NCI-H1694 treated with DMSO at 0.1 percent for 48 hours (cell line): ENCODE measurements at places on chromosomes 2 and 18.

DNA sequence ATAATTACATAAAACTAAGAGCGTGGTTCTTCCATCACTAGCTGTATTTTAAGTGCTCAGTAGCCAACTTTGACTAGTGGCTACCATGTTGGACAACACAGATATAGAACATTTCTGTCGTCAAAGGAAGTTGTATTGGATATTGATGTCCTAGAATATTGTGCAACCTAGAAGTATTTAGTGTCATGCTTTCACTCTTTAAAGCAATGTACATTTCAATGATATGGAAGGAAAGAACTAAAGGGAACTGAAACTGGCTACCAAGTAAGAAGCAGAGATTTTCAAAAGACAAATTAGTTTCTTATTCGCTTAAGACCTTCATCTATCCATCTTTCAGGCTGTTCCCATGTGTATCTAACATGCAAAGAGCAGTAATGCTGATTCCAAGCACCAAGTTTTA is 85.4 kb upstream of the EML6 start:
- DNase-seq = no peak

GRCh38 chr18:48629730-48630324 is 91.0 kb downstream of the CTIF start:
- no peak for DNase-seq

- no peak for DNase-seq
These were observed 230.2 kb downstream of the ZNF516 start for GRCh38 chr18:76264876-76265250.

GRCh38 chr18:37280701-37281393 is 284.8 kb downstream of the CELF4 start:
- no peak for DNase-seq

DNA sequence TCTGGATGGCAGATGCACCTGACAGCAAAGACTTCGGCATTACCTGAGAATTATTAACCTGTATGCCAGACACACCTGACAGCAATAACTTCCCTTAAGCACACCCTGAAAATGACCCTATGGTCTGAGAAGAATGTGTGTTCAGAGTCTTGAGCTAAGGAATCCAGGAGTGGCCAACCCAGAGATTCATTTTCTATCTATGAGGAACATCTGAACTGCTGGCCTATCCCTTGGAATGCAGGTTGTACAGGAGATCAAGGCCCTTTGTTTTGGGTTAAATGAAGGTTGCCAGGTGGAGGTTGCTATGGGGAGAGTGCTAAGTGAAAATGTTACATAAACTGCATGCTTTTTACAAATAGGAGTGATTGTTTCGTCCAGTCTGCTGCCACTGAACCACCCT is 200.9 kb upstream of the MEIS1 start:
- no peak for DNase-seq

- DNase-seq = no peak
These were observed 33.2 kb downstream of the ANKRD29 start for GRCh38 chr18:23629444-23629946.

DNA sequence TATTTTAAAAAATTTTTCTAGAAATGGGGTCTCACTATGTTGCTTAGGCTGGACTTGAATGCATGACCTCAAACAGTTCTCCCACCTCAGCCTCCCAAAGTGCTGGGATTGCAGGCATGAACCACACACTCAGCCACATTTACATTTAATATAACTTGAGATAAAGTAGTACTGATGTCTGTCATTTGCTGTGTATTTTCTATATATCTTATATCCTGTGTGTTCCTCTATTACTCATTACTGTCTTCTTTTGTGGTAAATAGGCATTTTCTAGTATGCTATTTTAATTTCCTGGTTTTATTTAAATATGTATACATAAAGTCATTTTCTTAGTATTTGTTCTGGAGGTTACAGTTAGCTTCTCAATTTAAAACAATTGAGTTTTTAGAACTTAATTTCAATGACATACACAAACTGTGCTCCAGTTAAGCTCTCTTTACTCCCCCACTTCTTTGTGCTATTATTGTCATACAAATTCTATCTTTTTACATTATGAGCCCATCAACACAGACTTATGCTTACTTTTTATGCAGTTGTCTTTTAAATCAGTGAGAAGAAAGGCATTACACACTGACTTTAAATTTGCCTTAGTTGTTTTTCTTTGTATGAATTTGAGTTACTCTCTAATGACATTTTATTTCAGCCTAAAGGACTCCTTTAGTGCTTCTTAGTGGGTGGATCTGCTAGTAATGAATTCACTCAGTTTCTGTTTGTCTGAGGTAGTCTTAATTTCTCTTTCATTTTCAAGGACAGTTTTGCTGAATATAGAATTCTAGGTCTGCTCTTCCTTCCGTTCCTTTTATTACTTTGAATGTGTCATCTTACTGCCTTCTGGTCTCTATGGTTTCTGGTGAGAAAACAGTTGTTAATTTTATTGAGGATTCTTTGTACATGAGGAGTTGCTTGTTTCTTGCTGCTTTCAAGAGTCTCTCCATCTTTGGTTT is 6.2 kb upstream of the INPP4A start:
- no peak for DNase-seq

DNA sequence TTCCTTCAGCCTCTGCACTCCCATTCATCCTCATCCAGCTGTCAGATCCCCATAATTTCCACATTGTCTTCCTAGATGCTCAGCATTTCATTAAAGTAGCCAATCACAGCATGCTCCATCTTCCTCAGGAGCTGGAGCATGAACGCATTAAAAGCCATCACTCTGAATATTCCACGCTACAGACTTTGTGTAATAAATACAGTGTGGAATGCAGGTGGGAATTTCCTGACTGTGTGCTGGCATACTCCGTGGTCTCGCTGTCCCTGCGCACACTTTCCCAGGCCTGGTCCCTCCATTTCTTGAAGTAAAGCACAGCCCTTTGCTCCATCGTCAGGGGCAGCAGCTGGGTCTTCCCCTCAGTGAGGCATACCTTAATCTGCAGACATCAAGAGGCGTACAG is 123.7 kb upstream of the NCK2 start:
- no peak for DNase-seq

DNA sequence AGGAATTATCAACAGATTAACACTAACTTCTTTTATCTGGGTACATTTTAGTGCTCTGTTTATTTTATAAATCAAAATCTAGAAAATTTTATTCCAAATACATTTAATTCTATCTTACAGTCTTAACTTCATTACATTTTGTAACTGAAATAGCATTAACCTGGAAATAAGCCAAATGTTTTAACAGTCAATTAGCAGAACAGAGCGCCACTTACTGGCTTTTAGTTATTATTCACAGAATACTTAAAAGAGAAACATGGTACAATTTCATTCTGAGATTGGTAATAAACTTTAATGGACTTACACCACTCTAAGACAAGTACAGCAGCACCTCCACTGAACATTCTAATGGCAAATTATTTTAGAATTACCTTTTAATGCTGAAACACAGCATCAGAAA is 38.6 kb downstream of the SS18 start:
- DNase-seq = peak; percentile 16
